ENCODE measurements at places on chromosomes 1 and 21.

DNA sequence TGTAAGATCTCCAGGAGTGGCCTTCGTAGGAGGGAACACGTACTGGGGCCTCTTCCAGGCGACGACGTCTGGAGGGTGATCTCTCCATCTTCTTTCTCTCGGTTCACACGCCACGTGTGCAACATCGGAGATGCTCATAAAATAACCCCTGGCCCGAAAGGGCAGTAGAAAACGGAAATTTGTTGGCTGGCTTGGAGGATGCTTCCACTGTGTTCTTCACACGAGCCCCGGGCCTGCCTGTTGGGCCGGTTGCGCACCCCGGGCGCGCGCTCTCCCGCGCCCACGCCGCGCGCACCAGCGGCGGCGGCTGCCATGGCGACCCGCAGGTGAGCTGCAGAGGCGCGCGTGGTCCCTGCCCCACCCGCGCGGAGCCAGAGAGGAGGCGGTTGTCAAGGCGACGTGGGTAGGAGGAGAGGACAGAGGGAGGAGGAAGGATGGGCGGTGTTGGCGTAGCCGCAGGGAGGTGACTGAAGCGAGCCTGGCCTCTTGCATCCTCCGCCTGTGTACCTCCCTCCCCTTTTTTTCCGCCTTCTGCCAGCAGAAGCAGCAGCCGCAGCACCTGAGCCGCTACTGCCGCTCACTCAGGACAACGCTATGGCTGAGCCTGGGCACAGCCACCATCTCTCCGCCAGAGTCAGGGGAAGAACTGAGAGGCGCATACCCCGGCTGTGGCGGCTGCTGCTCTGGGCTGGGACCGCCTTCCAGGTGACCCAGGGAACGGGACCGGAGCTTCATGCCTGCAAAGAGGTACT lies at the start of gene ELAPOR1:
TSS of gene ELAPOR1 (plus strand) at position 526 of the 752 bp plus-strand sequence. CDS start at position 595, 69 bp downstream.
- DNase-seq: peak; percentile 40

DNA sequence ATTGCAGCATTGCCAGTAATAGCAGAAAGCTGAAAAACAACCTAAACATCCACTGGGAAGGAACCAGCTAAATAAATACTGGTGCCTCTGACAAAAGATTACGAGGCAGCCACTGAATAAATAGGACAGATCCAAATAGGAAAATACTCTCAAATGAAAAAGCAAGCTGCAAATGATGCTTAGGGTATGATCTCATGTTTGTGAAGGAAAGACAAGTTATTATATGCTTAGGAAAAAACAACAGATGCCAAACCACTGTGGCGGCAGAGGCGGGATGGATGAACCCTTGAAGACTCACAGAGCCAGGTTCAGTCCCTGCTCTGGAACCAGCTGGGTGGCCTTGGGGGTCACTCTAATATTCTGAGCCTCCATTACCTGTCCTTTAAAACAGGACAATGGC lies 41.6 kb downstream of the MATN1 start:
- DNase-seq: no peak

- peak; percentile 74 for DNase-seq
Measured at GRCh38 chr1:211698161-211699026, 23.0 kb upstream of the NEK2 start.

DNA sequence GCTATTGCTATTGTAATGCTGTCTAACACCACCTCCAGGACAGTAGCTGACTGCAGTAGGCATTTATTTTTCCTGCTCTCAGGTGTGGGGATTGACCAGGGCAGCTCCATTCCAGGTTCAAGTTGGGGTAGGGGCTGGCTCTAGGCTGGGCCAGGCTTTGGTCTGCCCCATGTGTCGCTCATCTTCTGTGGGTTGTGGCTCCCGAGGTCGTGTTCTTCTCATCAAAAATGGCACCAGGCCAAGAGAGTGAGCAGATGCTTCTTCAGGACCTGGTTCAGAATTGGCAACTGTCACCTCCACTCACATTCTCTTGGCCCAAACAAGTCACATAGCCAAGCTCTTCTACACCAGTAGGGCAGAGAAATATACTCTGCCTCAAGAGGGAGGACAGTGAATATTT lies 133.7 kb downstream of the PTPRU start:
- no peak for DNase-seq

GRCh38 chr1:173937062-173937461 lies 19.9 kb upstream of the SERPINC1 start:
- no peak for DNase-seq
